ENCODE measurements at places on chromosomes 1 and 21.
A peak's percentile ranks its signal among the peaks of the same experiment; 100 is the strongest.

GRCh38 chr1:100077531-100077930 lies 55.2 kb downstream of the SASS6 start:
- no peak for DNase-seq

- no peak for DNase-seq
These were observed 195.7 kb upstream of the ADGRL2 start for GRCh38 chr1:81605023-81605422.

GRCh38 chr1:213194383-213194782 lies 143.3 kb downstream of the RPS6KC1 start:
- no peak for DNase-seq

DNA sequence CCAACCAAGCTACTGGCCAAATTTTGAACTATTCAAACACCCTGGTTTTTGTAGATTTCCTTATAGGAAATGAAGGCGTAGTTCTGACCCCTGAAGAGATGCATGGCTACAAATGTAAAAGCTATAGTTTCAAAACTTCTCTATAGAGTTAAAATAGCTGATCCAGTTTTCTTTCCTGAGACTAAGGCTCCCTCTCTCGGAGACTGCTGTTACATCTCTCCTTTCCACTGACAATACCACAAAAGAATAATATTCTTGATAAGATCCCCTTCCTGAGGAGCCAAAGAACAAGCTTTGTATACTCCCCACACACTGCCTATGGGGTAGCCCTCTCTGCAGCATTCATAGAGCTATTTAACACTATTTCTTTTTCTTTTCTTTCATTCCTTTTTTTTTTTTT lies 6.7 kb upstream of the CFAP126 start:
- DNase-seq = peak; percentile 16

- no peak for DNase-seq
These were observed 45.8 kb upstream of the RCC2 start for GRCh38 chr1:17485281-17485680.

- DNase-seq = no peak
These were observed 64.5 kb downstream of the EPS15 start for GRCh38 chr1:51454554-51454953.

DNA sequence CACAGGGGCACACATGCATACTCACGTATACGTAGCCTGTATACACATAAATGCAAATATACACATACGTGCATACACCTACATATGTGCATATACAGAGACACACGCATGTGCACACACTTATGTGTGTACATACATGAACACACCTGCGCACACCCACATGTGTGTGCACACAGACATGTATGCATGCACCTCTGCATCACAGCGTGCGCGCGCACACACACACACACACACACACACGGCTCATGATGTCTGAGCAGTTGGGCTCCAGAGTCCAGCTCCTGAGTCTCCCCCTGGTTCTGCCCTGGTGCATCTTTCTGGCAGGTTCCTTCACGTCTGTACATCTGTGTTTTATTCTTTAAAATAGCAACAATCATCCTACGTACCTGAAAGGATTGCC lies 600.5 kb downstream of the NPHP4 start:
- DNase-seq = no peak

All from GF-D8 (cell line).